Left colon (tissue), 2 donors: ENCODE measurements at places on chromosomes 1 and 21.

GRCh38 chr1:206048582-206048981 is 4.4 kb upstream of the RHEX start:
- DNase-seq = peak; percentile 86

- peak; percentile 69 for DNase-seq
These were observed 10.7 kb downstream of the FMOD start for GRCh38 chr1:203340112-203340790.

GRCh38 chr21:45128613-45129188 is 54.3 kb downstream of the ADARB1 start:
- DNase-seq = peak; percentile 79

DNA sequence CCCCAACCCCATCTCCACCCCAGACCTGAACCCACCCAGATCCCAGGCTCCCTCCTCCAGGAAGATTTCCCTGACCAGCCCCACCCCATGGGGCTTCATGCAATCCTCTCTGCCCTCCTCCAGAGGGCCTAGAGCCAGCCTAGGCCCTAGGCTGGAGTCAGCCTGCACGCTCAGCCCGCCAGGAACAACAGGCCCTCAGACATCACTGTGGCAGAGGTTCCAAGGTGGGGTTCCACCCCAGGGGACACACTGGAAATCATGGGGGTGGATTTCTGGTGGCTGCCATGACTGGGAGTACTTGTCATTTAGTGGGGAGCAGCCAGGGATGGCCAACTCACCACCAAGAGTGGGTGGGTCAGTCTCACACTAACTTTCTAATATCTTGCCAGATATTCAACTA is 122.0 kb downstream of the GLIS1 start:
- no peak for DNase-seq

- no peak for DNase-seq
These were observed 6.4 kb downstream of the MAP3K6 start for GRCh38 chr1:27360159-27361043.

GRCh38 chr1:160646711-160647328 is at the start of gene SLAMF1:
Gene SLAMF1 (minus strand): TSS chr1:160647044. CDS start chr1:160646945, 99 bp downstream.
- DNase-seq = no peak

GRCh38 chr1:45925728-45926287 is 122.4 kb downstream of the MAST2 start:
- DNase-seq = no peak

DNA sequence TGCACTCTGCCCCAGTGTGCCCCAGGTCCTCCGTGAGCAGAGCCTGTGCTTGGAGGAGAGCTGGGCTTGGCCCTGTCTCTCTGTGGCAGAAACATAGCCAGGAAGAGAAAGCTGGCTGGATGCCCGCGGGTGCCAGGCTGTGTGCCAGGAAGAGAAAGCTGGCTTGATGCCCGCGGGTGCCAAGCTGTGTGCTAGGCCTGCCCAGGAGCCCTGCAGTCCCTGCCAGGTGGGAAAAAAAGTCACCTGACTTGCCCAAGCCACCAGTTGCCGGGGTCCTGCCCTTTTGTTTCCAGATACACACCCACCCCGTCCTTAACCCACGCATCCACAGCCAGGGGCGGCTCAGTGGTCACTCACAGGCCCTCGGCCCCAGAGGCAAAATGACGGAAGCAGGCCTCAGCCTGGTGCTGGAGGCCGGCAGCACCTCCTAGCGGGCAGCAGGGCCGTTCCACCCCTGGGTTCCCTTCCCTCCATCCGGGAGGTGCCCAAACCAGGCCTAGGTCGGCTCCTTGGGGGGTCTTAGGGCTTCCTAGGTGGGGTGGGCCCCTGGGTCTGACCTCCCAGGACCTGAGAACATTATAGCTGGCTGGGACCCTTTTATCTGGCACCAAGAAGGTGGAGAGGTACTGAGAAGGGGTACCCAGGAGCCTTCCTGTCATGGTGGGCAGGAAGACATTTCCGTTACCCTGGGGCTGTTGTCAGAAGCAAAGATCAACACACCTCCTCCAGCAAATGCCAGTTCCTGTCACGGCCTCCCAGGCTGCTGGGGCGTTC is 9.1 kb downstream of the ITGB2 start:
- DNase-seq = peak; percentile 80

GRCh38 chr1:232012773-232013386 is 386.3 kb downstream of the DISC1 start:
- peak; percentile 71 for DNase-seq

- no peak for DNase-seq
These were observed 12.5 kb downstream of the L1TD1 start for GRCh38 chr1:62207187-62207586.

GRCh38 chr1:162004441-162004950 is 19.2 kb downstream of the OLFML2B start:
- DNase-seq = no peak

- DNase-seq = peak; percentile 62
These were observed 65.1 kb upstream of the TTC34 start for GRCh38 chr1:2866422-2867086.

DNA sequence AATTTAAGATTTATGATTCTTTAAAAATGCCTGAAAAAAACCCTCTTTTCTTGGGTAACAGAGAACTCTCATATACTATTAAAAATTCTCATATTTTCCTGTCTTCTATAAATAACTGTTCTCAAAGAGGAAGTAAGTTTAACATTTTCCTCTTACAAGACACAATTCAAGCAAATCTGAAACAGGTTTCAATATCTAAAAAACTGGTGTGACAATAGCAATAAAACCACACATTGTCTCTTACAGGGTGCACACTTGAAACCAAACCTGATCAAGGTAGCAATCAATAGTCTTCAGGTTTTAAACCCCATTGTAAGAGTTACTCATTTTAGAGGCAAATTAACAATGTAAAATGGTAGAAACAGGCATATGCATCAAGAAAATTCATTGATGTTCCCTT is 28.0 kb downstream of the FUBP1 start:
- DNase-seq = no peak

GRCh38 chr1:8871539-8871935 is 6.9 kb downstream of the ENO1 start:
- DNase-seq = peak; percentile 66

- DNase-seq = no peak
These were observed 25.9 kb downstream of the ATG4C start for GRCh38 chr1:62809788-62810187.

DNA sequence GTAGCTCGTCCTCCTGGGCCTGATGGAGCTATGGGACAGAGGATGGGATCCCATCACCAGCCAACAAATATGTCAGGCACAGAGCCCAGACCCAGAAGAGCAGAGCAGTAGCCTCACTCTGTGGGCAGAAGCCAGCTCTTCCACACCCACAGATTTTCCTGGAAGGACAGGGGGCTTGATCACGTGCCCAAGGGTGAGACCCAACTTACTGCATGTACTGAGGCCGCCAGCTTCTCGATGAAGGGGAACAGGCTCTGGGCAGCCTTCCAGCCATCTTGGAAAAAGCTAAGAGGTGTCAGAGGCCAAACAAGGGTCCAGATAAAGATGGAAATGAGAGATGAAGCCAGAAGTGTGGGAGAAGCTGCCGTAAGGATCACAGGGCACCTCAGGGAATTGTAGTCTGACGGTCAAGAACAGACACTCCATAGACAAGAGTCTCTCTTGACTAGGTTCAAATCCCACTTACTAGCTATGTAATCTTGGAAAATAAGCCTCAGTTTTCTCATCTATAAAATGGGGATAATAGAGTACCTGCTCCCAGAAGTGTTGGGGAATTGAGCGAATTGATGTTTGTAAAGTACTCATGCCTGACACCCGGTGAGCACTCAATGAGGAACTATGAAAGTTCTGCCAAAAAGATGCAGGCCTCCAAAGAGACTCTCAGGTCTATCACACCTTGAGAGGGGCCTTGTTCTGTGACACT is 17.0 kb upstream of the TCEA3 start:
- no peak for DNase-seq

DNA sequence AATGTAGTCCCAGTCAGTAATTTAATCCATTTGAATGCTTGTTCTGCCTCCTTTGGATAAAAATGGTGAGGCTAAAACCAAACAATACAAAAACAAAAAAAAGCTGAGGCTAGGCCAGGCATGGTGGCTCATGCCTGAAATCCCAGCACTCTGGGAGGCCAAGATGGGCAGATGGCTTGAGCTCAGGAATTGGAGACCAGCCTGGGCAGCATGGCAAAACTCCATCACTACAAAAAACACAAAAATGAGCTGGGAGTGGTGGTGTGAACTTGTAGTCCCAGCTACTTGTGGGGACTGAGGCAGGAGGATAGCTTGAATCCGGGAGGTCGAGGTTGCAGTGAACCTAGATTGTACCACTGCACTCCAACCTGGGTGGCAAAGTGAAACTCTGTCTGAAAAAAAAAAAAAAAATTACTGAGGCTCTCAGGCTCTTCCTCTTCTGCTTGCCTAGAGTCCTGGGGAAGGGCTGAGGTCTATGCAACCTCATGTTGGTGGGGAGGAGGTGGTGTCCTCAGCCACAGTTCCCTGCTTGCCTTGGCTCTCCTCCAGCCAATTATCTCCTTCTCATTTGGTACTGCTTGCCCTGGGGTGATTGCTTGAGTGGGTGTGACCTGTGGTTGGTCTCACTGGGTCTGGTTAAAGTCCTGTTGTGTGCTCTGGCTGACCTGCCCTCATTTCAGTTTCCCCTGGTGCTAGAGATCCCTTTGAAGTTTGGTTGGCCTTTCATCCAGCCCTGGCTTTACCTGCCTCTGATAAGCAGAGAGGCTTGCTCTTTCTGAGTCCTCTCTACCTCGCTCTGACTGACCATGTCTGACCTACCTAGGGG is 20.9 kb downstream of the S1PR1 start:
- peak; percentile 80 for DNase-seq

GRCh38 chr1:234624724-234625117 is 14.7 kb upstream of the IRF2BP2 start:
- no peak for DNase-seq

DNA sequence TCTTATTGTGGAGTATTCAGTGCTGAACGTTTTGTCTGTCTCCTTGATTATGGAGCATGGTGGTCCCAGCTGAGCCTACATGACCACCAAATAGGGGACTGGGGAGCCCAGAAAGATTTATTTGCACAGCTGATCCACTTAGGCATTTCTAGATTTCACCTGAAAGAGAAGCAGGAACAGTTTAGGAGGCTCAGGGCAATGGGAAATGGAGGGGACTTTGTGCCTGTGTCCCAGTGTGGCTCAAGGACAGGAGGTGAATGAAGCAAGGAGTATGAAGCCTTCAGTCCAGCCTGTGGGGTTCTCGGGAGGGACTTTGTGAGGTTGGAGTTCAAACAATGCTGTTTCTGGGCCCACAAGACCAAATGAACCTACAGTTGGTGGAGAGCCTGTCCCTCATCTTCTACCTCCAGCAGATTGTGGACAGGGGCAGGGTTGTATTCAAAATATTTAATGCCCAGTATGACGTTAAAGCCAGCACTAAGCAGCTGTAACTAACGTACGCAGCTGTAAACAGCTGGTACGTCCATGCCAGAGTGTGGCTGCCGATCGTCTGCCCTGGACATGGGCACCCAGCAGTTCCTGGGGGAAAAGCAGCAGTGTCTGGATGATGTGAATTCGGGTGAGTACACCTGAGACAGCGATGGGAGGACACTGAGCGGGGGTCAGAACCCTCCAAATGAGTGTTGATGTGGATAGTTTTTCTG is 164.9 kb upstream of the RAB4A start:
- DNase-seq = no peak

- DNase-seq = no peak
These were observed 97.0 kb downstream of the OBSCN start for GRCh38 chr1:228304766-228305395.
